ENCODE measurements at places on chromosomes 3 and 15.

DNA sequence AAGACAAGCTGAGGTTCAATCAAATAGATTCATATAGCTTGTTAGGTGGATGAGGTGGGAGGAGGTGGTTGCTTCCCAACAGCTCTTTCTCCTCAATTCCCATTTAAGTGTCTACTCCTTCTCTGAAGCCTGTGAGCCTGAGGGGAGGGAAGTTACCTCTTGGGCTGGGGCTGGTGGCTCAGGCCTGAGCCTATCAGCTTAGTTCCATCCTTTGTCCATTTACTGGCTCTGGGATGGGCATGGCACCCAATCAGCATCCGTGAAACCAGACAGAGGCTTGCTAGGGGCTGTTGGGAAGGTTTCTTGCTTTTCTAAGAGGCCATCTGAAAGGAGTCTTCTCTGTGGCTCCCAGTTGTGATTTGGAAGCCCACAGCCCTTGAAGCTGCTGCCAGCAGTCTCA is 57.3 kb downstream of the TAMM41 start:
- DNase-seq = no peak

DNA sequence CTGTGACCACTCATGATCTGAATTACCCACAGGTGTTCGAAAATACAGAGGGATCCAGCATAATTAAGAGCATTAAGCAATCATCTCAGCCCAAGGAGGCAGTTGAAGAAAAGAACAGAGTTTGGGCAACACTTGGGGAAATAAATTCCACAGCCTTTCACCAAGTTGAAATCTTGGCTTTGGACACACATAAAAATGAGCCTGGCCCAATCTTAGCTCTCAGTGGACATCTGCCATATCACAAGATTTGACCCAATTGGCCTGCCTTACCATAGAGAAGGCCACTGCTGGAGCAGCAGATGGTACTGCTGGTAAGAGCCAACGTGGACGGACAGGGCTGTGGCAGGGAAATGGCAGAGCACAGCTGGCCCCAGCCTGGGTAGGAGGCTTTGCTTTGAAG is 13.0 kb downstream of the FOXP1 start:
- no peak for DNase-seq

- peak; percentile 55 for DNase-seq
These were observed 253.3 kb downstream of the TJP1 start for GRCh38 chr15:29568840-29569532.

- DNase-seq = no peak
These were observed 168.8 kb upstream of the CD96 start for GRCh38 chr3:111373239-111373638.

DNA sequence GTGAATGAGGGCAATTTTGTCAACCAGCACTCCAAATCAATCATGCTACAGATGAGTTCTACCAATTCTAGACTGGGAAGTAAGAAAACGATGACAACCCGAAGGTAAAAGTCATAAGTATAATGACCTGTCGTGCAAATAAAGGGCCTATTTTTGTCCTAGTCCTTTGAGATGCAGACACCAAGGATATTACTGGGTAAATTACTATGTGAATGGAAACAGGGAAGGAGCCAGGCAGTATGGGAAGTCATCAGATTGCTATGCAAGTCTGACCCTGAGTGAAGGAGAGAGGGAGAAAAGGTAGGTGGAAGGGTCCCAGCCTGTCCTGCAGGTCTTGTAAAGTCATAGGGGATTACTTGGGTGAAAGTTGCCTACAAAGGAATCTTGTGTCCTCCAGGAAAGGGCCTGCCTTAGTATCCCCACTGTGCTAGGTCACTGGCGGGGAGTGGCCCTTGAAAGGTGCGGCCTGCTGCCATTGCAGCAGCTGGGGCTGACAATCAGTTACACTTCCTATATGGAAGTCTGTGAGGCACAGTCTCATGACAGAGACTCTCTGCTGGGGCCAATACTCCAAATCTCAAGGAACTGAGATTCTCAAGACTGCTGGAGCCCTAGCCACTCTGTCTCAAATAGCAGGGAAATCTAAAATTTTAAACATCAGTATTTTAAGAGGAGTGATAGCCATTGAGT is 149.9 kb upstream of the SLC2A2 start:
- DNase-seq = no peak

GRCh38 chr3:10937141-10937825 is 55.3 kb upstream of the SLC6A1 start:
- DNase-seq = no peak

DNA sequence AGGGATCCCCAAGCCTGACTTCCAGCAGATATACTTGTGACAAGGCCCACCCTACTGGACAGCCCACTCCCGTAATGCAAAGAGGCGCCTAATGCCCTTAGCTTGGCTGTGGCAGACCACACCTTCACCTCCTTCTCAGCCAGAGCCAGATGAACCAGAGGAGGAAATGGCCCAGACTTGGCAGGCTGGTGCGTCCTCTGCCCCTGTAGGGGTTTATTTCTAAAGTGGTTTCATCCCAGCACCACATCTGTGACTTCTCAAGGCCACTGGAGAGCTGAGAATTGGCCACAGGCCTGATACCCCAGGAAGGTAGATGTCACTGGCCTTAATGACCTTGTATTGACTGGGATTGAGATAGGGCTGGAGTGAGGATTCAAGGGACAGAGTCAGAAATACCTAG is 29.5 kb downstream of the BOC start:
- peak; percentile 22 for DNase-seq

DNA sequence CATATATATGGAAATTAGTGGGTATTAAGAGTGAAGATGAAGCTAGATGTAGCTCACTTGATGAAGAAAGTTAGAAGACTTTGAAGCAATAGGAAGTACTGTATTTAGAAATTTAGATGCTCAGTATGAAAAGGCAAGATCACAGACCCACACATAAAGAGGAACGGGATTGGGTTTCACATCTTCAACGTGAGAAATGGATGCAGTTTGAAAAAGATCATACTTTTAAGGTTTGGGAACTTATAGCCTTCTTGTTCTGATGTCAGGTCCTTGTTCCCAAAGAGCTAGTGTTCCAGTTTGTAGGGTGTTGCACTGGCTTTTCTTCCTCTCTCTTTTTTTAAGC is 16.7 kb downstream of the AP3S2 start:
- DNase-seq = no peak

DNA sequence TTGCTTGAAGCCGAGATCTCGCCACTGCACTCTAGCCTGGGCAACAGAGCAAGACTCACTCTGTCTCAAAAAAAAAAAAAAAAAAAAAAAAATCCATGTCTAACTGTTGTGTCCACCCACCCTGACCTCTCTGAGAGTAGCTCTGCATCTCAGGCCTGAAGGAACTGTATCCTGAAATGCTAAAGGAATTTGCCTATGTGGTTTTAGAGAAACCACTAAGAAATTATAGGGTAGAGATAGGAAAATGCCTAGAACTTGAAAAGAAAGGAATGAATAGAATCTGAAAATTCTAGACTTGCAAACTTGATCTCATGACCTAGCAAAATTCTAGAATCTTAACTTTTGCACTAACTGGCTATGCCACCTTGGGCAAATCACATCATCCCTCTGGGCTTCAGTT is 217.5 kb upstream of the ROPN1 start:
- no peak for DNase-seq

- DNase-seq = no peak
These were observed 262.6 kb downstream of the MECOM start for GRCh38 chr3:169400874-169401273.

GRCh38 chr15:73082812-73083211 is 30.5 kb downstream of the NEO1 start:
- DNase-seq = no peak

DNA sequence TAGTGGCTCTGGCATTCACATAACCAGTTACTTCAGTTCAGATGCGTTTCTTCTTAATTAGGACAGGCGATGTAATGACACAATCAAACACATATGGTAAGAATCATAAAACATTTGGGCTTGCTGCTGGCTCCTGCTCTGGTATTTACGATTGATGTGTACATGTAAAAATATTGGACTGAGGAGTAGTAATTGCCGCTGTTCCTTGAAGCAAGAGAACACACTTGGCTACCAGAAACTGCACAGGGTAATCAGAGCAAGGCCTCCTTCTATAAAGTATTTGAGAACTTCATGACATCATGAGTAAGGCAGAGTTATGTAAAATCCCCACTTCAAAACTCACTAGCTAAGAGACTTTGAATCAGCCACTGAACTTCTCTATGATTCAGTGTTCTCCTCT is 158.1 kb downstream of the SSR3 start:
- no peak for DNase-seq

GRCh38 chr3:102161384-102162006 is 273.3 kb upstream of the ZPLD1 start:
- no peak for DNase-seq

DNA sequence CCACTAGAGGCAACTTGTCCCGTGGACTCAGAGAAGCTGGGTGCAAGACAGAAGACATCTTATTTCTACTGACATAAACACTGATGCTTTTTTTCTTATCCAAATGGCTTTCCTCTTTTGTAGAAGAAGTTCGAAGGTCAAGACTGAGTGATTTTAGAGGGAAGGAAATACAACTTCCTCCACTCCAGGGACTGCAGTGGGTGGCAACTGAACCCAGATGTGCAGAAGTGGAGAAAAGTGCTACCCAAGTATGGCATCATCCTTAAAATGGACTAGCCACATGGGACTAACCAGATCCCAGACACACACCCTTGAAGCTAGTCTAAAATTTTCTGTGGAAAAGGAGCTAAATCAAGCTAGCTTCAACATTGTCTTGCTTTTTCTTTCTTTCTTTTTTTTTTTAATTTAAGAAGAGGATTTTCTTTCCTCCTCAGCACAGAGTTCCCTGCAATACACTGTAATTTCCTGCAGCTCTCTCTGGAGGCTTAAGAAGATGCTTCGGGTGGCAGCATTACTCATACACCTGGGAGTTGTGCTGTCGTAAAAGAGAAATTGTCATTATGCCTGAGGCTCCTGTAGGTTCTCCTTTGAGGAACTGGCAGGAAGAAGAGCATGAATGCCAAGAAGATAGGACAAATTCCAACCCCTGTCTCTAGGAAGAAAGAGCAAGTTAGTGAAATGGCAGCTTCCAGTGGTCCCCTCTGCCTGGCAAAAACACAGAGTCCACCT is 3.8 kb upstream of the FRMD4B start:
- no peak for DNase-seq

DNA sequence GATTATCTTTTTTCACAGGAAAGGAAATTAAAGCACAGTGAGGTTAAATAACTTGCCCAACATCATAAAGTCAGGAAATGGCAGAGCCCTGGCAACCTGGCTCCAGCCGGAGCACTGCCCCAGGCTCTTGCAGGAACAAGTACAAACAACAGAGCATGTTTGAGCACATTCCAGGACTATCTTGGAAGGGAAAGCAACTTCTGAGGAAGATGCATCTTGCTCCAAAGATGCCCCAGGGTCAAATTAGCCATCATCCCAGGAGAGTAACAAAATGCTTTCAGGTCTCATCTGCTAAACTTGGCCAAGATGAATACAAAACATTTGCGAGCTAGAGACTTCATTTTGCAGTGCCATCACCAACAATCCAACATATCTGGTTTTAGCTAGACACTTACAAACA is 162.4 kb upstream of the LRRN1 start:
- DNase-seq = no peak
